ENCODE measurements at places on chromosomes 7 and 10.
A peak's percentile ranks its signal among the peaks of the same experiment; 100 is the strongest.

DNA sequence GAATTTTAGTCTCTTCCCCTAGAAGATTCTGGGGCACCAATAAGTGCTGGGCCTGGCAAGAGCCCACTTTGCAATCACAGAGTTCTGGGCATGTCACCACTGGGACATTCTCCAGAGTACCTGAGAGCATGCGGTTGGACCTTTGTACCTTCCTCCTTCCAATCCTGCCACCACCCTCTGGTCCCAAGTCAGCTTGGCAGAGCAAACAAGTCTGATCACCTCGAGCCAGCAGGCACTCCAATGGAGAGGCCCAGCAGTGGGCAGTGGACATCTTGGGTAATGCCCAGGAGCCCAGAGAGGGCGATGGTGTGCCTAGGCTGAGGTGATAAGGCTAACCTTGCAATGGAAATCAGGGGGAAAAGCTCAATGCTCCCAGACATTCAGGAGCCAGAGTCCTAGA, 43.4 kb downstream of the SH3PXD2A start:
- no peak for DNase-seq

DNA sequence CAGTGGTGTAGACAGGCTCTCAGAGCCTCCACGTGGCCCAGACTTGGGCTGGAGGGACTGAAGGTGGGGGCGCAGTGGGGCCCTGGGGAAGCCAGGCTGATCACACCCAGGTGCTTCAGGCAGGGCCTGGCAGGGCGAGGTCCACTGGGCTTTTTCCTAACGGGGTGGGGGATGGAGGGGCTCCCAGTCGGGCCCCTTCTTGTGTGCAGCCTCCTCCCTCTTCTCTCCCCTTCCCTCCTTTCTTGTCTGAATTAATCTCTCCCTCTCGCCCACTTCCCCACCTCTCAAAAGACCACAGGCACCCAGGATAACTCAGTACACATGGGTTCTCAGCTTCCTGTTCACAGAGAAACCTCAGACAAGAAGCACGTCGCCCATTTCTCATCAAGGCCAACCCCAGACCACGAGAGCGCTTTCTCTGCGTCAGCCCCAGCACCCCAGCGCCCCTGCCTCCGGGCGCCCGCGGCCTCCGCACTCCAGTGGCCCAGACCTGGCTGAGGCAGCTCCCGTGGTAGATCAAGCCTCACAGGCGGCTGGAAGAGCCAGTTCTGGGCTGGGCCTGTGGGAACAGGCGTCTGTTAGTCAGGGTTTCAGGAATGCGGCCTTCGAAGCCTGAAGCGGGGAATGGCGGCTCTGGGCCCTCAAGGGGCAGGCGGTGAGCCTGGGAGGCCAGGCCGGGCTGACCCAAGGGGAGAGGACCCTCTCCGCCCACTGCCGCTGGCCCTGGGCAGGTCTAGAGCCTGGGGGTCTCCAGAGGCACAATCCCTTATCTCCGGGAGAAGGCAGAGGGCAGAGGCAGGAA, 50.6 kb downstream of the PWWP2B start:
- peak; percentile 74 for DNase-seq

GRCh38 chr10:123392182-123392963, 238.2 kb downstream of the BUB3 start:
- no peak for DNase-seq

- peak; percentile 20 for DNase-seq
These were observed 76.6 kb downstream of the DNAJC1 start for GRCh38 chr10:21926949-21927348.

- DNase-seq = no peak
These were observed 94.2 kb downstream of the EBF3 start for GRCh38 chr10:129869596-129870473.

- DNase-seq = no peak
These were observed 96.5 kb downstream of the STRA8 start for GRCh38 chr7:135330088-135330487.

- no peak for DNase-seq
These were observed 105.7 kb downstream of the ST8SIA6 start for GRCh38 chr10:17348501-17349349.

GRCh38 chr7:33190688-33191304, 61.4 kb downstream of the BBS9 start:
- no peak for DNase-seq

GRCh38 chr7:37833107-37833817, 15.1 kb upstream of the NME8 start:
- DNase-seq = peak; percentile 86

DNA sequence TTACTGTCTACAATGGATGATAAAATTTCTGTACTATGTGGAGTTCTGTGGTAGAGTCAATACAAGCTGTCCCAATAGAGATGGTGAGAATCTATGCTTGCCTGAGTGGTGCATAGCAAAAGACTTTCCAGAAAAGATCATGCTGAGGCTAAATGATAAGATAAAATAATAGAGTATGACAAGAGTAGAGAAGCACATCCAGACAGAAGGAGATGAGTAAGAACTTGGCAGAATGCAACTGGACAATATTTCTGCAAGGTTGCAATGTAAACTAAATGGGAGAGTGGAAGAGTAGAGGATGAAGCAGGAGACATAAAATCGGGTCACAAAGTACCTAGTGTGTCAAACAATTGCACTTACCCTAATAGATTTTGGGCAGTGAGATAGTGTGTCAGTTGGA, 347.6 kb downstream of the MDFIC start:
- no peak for DNase-seq

DNA sequence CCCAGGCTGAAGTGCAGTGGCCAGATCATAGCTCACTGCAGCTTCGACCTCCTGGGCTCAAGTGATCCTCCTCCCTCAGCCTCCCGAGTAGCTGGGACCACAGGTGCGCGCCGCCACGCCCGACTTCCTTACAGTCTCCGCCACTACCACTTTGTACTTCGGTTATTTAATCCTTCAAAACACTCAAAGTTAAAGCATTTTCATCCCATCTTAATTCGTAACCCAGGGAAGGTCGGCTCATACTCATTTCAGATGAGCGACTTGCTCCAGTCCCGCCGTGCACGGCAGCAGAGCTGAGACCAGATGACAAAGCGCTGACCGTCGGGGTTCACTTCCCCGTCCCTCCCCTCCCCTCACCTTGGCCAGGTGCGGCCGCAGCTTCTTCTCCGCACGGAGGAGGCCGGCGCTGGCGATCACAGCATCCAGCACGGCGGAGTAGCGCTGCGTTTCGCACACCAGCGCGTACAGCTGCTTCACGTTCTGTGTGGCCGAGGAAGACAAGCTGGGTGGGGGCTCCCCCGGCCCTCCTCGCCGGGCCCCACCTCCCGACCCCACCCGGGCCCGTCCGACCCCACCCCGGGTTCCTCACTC, 457 bp downstream of the NSUN5 start:
- DNase-seq = no peak

GRCh38 chr7:129829737-129830631, 122.8 kb downstream of the UBE2H start:
- peak; percentile 92 for DNase-seq

DNA sequence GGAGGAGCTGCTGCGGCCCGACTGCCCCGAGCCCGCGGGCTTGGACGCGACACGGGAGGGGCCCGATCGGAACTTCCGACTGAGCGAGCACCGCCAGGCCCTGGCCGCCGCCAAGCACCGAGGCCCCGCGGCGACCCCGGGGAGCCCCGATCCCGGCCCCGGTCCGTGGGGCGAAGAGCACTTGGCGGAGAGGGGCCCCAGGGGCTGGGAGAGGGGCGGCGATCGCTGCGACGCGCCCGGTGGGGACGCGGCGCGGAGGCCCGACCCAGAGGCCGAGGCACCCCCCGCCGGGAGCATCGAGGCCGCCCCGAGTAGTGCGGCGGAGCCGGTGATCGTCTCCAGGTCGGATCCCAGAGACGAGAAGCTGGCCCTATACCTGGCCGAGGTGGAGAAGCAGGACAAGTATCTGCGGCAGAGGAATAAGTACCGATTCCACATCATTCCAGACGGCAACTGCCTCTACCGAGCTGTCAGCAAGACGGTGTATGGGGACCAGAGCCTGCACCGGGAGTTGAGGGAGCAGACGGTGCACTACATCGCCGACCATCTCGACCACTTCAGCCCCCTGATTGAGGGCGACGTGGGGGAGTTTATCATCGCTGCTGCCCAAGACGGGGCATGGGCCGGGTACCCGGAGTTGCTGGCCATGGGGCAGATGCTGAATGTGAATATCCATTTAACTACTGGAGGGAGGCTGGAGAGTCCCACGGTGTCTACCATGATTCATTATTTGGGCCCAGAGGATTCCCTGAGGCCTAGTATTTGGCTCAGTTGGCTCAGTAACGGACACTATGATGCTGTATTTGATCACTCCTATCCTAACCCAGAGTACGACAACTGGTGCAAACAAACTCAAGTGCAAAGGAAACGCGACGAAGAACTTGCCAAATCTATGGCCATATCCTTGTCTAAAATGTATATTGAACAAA, 1.4 kb downstream of the OTUD1 start:
- peak; percentile 28 for DNase-seq

DNA sequence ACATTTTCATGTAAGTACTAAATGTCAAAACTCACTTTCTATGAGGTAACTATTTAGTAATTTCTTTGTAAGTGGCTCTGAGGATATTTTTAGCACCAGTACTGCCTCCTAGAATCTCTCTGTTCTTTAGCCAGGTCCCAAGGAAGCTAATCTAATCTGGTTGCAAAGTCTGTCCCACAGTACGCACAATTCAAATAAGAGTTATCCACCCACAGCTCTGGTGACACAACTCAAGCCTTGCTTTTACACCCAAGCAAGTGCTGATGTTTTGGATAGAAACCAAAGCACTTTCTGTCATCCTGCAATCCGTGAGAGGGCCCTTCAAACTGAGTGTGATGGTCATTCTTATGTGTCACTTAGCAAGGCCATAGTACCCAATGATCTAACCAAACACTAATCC, 14.5 kb downstream of the GIMAP5 start:
- DNase-seq = peak; percentile 46

DNA sequence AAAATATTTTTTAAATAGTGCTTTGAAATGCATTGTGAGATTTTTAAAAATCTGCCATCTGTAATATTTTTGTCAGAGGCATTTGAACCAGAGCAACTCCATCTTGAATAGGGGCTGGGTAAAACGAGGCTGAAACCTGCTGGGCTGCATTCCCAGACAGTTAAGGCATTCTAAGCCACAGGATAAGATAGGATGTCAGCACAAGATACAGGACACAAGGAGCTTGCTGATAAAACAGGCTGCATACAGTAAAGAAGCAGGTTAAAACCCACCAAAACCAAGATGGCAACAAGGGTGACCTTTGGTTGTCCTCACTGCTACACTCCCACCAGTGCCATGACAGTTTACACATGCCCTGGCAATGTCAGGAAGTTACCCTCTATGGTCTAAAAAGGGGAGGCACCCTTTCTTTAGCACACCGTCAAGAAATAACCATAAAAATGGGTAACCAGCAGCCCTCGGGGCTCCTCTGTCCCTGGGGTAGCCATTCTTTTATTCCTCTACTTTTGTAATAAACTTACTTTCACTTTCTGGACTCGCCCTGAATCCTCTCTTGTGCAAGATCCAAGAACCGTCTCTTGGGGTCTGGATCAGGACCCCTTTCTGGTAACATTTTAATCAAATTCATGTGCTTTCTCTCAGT, 273.7 kb downstream of the SEMA3D start:
- DNase-seq = no peak

- DNase-seq = no peak
These were observed 19.2 kb upstream of the PDLIM1 start for GRCh38 chr10:95309958-95310357.

- no peak for DNase-seq
These were observed 15.2 kb upstream of the C10orf53 start for GRCh38 chr10:49664006-49664841.

DNA sequence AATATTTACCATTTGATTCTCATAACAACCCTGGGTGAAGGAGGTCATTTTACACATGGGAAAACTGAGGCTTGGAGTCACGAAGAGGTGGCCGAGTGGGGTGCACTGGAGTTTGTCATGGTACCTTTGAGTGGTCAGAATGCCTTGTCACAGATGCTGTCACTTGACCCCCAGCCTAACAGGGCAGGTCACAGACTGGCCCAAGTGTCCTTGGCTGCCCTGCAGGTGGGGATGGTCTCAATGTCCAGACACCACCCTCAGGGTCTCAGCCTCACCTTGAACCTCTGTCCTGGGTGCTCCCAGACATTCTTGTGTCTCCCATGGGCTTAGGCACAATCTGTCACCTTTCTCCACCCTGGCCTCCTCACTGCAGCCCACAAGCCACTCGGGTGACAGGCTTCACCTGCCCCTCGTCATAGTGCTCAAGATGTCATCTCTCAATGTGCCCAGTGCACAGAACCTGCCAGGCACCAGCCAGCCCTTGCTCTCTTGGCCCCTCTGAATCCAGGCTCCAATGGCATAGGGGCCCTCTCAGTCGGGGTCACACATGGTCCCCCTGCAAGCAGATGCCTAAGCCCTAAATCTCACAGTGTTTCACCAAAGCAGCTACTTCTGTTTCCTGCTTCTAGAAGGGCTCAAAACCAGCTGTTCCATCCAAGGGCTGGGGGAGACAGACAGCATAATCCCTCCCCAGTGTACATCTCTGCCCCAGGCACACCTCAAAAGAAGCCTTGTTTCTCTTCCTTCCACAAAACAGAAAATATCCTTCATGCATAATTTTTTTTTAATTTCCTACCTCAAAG, 76.8 kb upstream of the NANOS1 start:
- DNase-seq = no peak

DNA sequence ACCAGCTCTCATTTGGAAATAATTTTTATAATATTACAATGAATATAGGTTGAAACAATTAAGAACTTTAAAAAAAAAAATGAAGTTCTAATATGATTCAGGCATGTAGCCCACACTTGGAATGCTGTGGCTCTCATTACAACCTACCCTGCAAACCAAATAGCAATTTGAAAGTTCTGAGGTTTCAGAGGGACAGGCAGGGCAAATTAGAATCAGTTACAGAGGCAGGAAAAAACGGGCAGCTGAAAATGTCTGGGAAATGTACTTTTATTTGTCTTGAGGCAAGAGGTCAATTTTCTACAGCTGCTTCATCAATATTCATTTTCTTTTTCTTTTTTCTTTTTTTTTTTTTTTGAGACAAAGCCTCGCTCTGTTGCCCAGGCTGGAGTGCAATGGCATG, 95.3 kb downstream of the PIP4K2A start:
- DNase-seq = no peak

DNA sequence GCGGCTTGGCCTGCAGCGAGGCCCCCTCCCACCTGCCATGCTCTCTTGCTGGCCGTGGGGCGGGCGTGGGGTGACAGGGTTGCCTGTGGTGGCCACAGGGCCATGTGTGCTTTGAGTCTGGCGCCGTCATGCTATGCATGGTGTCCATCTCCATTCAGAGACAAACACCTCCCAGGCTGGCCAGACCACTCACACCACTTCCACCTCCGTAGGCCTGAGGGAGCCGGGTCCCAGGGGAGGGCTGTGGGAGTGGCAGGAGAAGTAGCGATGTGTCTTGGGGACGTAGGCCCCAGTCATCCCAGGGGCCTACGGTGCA, 65.5 kb downstream of the DNAJB6 start:
- peak; percentile 40 for DNase-seq

DNA sequence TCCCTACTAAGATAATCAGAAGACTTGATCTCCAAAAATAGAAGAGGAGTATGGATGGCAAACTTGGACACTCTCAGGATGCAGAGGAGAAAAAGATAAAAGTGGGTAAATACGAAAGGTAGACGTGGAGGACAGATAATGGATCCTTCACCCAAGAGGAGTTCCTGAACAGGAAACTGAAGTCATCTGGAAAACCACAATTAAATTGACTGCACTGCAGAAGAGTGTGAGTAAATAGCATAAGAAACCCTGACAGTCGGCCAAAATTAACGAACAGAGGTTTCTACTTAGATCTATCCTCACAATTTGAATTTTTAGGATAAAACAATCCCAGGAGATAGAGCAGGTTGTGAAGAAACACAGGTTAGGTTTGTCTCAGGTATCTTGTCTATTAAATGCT, 70.5 kb downstream of the SDK1 start:
- no peak for DNase-seq

GRCh38 chr7:122629412-122629953, 69.4 kb downstream of the RNF133 start:
- no peak for DNase-seq

Data from hematopoietic multipotent progenitor cell treated with erythropoietin and hydrocortisone succinate and interleukin-3 and kit ligand, for 4 days (in vitro differentiated cells).